ENCODE measurements at places on chromosomes 4 and X.

DNA sequence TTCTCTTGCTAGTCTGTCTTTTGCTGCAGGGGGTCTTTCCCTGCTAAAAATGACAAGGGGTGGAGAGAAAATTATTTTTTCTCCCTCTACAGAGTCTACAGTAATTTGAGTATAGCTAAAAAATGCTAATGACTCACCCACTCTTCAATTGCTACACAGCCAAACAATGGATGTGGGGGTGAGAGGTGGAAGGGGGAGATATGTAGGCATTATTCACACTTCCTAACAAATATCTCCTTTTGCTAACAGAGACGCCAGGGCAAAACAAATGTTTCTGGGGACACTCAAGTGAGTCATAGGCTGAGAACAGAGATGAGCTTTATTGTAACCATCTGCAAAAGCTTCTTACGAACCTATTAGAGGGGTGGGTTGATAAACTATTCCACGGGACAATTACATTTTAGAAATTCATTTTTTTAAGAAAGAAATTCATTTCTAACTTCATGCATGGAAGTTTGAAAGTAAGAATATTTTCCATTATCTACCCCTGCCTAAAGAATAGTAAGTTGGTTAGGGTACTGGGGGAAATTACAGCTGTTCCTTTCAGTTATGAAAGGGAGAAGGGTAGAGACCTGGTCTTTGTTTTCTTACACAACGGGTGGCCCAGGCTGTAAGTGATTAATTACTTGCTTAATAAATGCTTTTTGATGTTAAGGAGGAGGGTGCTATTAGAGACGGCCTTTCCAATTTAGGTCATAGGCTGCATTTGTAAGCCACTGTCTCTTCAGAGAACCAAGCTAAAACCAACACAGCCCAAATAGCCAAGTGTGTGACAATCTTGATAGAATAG lies 12.8 kb downstream of the SCD5 start:
- no peak for DNase-seq

GRCh38 chr4:76623217-76624045 lies 188.4 kb downstream of the SHROOM3 start:
- DNase-seq = no peak

DNA sequence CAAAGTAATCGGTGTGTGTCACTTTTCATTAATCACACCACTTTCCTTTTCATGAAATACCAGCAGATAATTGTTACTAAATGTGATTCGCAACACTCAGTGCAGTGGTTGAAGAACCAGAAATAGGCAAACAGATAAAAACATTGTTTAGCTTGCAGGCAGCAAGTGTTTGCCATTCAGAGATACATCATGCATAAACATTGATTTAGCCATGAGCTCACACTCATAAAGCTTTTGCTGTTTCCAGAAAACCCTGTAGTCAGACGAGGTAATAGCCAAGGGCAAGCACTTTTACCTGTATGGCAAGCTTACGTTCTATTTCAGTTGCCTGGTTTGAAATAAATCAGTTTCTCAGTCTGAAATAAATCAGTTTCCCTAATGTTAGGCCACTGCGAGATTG lies 542.0 kb upstream of the TENM3 start:
- no peak for DNase-seq

- no peak for DNase-seq
These were observed 175.8 kb downstream of the RASL11B start for GRCh38 chr4:53037892-53038291.

- no peak for DNase-seq
These were observed 20.2 kb upstream of the TMEM184C start for GRCh38 chr4:147596981-147597380.

DNA sequence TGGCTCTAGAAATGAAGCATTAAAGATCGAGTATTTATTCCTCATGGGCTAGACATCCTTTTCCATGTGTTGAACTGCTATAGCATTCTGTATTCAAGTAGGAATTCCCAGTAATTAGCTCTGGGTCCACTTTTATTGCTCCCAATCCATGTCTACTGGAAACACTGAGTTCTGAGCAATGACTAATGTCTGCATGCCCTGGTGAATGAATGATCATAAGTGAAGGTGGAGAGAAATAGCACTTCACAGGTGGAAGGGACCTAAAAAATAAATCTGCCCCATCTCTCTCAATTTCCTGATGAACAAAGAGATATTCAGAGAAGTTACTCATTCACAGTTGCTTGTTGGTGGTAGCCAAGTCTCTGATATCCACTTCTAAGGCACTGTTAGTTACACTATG lies 34.6 kb upstream of the CXCL8 start:
- no peak for DNase-seq

DNA sequence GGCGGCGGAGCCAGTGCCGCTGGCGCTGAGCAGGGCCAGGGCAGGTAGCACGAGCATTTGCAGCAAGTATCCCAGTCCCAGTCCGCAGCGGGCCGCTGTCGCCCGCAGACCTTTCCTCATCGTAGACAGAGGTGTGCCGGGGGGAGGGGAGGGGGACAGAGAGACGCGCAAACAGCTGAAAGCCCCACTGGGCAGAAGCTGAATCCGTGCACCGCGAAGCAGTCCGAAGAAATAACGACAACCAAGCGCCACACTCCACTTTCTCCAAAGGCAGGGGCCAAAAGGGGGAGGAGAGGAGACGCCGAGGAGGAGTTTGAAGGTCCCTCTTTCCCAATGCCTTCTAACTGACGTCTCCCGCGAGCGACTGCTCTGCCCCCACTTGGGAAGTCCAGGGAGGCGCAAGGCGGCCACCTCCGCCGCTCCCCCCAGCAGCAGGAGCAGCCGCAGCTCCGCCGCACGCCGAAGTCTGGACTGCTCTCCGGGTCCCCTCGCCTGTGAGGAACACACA lies at the start of gene UNC5C:
UNC5C (minus strand) TSS at position 236 of the 508 bp plus-strand sequence.
- no peak for DNase-seq

DNA sequence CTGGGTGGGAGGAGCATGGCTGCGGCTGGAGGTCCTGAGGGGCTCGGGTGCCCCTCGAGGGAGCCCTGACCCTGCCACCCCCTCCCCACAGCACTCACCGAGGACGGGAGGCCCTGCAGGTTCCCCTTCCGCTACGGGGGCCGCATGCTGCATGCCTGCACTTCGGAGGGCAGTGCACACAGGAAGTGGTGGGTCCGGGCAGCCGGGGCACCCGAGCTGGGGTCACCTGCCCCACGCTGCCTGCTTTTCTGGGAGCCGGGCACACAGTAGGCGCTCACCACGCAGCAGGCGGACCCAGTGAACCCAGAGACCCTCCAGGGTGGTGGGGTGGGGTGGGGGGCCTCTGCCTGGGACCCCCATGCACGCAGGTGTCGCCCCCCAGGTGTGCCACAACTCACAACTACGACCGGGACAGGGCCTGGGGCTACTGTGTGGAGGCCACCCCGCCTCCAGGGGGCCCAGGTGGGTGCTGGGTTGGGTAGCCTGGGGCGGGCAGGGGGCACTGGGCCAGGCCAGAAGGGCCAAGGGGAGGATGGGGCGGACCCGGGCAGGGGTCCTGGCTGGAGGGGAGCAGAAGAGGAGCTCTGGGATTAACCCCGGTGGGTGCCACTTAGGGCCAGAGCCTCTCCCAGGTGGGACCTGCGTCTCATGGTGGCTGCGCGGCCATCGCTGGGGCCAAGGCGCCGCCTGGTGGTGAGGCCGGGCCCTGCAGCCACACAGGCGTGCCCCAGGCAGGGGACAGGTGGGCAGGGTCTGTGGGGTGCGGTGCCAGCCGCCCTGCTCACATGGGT lies 1.4 kb downstream of the HGFAC start:
- DNase-seq = peak; percentile 37

GRCh38 chrX:110920991-110921390 lies 125.4 kb upstream of the CHRDL1 start:
- DNase-seq = no peak

DNA sequence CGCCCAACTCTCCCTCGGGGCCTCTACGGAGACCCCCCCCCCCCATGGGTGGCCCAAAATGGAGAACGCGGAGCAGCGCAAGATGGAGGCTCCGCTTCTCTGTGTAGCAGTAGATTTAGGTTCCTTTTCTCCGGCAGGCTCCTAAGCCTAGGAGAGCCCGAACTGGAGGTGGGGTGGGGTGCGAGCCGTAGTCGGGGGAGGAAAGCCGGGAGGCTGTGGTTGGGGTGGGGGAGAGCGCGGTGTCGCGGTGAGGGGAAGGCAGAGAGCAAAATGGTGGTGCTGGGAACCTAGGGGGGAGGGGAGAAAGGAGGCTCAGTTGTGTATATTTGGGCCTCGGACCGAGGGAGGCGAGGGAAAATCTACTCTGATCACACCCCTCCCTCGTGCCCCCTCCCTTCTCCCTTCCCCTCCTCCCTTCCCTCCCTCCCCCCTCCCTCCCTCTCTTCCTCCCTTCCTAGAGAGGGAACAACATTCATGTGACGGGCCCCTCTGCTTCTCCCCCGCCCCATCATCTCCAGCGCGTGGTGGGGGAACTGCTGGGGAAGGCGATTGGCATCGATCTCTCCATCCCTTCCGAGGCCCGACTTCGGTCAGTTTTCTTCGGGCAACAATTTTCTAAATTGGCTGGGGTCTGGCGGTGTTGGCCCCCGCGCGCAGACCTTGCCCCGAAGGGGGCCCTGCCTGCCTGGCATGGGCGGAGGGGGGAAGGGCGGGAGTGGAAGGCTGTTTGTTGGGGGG lies at the start of gene STAG2:
STAG2 (plus strand) TSS at position 439 of the 738 bp plus-strand sequence. CDS start 60,922 bp downstream, outside the sequence.
- DNase-seq = peak; percentile 23

DNA sequence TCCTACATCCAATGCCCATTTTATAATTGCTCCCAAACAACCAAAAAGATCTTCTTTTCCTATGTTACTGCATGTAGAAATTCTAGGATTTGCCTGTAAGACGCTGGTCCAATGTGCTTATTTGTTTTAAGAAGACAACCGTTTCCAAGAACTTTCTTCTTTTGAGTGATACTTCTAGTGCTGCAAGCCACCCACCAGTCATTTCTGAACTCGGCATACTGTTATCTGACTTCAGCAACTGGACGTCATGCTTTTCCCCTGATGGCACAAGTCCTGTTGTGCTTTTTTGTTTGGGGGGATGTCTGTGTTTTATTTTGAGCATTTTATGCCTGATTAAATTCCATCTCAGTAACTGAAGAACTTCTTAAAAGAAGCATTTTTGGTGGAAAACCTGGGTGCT lies 16.0 kb upstream of the RAP1GDS1 start:
- no peak for DNase-seq

DNA sequence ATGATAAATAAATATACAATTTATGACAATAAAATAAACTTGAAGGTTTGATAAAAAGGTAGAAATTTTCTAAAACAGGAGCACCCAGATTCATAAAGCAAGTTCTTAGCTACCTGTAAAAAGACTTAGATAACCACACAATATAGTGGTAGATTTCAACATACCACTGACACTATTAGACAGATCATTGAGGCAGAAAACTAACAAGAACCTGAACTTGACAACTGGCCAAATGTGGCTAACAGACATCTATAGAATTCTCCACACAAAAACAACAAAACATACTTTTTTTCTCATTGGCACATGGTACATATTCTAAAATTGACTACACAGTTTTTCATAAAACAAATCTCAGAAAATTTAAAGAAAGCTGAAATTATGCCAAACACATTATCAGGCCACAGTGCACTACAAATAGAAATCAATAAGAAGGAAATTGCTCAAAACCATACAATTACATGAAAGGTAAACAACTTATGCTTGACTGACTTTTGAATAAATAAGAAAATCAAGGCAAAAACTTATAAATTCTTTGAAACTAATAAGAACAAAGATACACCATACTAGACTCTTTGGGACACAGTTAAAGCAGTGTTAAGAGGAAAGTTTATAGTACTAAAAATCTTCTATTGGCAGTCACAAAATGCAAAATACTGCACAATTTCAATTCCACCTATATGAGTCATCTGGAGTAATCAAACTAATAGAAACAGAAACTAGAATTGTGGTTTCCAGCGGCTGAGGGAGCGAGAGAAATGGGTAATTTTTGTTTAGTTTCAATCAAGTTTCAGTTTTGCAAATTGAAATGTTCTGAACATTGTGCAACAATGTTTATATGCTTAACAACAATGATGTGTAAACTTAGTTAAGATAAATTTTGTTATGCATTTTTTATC lies 925.6 kb downstream of the SH3BGRL start:
- no peak for DNase-seq

DNA sequence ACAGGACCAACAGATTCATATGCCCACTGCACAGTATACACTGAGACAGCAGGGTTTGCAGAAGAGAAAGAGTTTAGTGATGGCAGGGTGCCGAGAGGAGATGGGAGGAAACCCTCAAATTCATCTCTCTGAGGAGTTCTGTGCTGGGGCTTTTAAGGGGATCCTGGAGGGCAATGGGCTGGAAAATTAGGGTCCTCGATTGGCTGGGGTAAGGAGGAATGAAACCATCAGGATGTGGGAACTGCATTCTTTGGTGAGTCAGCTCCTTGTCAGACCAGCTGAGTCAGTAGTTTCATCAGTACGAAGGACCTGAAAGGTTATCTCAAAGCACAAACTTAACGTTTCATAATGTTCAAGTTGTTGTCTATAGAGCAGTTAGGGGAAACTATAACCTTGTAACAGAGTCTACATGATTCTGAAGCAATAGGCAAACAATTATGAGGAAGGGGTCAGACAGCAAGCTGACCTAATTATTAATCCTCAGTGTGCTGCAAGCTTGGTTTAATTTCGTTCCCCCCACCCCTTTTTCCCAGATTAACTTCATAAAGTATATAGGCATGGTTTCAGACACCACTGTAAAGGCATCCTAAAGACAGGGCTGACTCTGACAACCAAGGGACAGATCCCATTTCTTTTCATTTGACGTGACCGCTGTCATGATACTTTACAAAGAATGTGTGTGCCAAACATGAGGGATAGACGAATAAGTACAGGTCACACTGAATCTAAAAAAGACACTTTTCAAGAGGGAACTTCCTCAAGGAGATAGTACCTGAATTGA lies 1.5 kb upstream of the MSMO1 start:
- no peak for DNase-seq

DNA sequence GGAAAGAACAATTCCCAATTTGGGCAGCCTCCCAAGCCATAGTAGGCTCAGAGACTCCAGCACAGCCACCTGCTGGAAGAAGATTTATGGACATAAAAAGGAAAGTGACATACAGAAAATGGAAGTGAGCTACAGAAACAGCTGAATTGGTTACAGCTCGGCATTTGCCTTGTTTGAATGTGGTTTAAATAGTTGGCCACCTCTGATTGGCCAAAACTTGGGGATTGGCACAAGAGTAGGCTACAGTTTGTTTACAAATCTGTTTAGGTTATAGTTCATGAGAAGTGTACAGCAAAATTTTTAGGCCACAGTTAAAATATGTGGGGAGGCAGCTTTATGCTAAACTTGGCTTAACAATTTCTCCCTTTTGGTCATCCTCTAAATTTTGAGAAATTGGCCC lies 150.4 kb downstream of the MAGEC1 start:
- no peak for DNase-seq

- no peak for DNase-seq
These were observed 15.0 kb upstream of the PRKX start for GRCh38 chrX:3728454-3728853.

DNA sequence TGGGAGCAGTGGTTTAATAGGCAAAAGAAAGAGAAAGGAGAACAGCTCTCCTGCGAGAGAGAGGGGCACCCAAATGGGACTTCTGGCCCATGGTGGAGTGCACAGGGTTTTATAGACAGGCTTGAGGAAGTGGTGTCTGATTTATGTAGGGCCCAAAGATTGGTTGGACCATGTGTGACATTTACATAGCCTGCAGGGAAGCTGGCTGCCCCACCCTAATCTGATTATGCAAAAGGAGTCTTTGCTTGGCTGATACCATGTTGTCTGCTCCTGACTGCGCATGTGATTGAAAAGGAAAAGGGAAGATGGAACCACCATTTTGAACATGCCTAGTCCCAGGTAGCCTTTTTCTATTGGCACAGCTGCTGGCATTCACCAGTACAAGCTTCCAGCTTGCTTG lies 100.0 kb upstream of the DIPK2B start:
- DNase-seq = no peak

All from stimulated activated CD8-positive, alpha-beta memory T cell treated with anti-CD3 and anti-CD28 coated beads, Interleukin-2, amount 100 ng/mL, for 1 hour (primary cell).